ENCODE measurements at places on chromosomes 6 and 20.

DNA sequence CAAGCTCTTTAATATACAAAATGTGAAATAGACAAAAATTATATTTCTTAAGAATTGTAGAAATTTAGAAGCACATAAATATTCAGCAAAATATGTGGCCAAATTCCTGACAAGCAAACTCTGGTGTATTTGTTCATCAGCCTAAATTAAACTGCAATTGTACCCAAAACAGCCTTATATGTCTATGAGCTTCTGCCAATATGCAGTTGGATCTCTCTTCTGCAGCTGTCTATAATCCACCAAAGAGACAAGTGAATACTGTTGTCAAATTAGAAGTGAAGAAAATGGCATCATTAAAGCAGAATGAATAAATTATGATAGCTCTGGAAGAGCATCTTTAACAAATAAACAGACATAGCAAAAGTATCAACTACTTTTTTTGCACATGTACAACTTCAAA lies 755.7 kb downstream of the GRIK2 start:
- no peak for DNase-seq

DNA sequence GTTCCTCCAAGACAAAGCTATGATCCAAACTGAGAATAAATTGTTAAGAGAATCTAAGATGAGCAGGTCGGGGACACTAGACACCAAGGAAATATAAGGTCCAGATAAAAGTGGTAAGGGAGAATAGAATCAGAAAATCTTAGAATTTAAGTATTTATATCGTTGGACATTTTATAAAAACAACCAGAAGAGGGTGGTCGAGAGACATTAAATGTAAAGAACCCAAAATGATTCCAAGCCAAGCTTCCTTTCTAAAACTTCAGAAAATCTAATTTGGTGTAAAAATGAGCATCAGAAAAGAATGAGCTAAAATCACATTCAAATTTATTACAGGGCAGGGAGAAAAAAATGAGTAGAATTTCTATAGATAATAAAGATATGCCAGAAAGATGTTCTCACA lies 97.8 kb upstream of the OGFRL1 start:
- DNase-seq = peak; percentile 2

- no peak for DNase-seq
Observed at GRCh38 chr20:49956689-49957088, 20.5 kb downstream of the RNF114 start.

- no peak for DNase-seq
Observed at GRCh38 chr20:36102809-36103596, 51.5 kb upstream of the EPB41L1 start.

- DNase-seq = no peak
Observed at GRCh38 chr6:142167486-142167885, 20.4 kb downstream of the VTA1 start.

DNA sequence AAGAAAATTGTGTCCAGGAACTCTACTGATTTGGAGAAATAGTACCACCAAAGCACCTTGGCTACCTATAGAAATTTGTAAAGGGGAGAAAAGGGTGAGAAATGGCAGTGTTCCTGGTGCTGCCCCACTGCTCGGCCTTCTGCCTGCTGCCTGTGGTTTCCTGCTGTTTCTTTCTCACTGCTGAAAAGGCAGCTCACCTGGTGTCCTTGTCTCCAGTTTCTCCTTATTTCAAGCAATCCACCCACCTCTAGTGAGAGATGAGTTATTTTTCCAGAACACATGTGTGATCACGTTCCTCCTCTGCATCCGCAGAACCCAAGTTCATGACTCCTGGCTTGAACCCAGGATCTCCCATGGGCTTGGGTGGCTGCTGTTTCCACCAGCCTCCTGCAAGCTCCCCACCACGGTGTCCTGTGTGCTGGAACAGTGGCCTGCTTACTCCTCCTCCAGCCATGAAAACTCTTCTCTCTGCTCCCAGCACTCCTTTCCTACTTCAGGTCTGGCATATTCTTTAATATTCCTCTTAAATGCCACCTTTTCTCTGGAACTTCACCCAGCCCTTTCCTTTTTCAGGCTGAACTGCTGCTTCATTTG lies 48.9 kb downstream of the ELOVL2 start:
- no peak for DNase-seq

DNA sequence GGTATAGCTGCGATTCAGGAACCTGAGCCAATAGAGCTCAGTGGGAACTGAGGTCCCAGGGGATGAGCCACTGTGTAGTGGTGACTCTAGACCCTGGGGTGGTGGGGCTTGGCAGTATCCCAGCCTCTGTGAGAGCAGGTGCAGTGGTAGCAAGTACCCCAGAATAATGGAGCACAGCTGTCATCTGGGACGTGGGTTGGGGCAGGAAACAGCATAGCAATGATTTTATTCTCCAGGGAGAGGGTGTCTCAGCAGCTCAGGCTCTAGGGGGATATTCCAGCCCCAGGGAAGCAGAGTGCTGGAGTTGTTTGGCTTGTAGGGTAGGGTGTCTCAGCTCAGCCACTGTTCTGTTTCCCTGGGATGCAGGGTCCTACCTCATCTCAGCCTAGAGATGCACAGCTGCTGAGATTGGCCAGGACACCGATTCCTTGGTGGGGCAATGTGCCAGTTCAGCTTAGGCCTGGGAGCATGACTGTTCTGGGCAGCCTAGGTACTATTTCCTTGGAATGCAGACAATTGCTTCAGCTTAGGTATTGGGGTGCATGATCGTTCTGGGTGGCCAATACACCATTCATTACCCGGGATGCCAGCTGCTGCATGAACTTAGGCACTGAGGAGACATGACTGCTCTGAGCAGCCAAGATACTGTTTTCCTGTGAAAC lies 34.0 kb upstream of the NUP153 start:
- DNase-seq = no peak

GRCh38 chr20:62156592-62157386 lies 13.2 kb downstream of the SS18L1 start:
- DNase-seq = peak; percentile 62

DNA sequence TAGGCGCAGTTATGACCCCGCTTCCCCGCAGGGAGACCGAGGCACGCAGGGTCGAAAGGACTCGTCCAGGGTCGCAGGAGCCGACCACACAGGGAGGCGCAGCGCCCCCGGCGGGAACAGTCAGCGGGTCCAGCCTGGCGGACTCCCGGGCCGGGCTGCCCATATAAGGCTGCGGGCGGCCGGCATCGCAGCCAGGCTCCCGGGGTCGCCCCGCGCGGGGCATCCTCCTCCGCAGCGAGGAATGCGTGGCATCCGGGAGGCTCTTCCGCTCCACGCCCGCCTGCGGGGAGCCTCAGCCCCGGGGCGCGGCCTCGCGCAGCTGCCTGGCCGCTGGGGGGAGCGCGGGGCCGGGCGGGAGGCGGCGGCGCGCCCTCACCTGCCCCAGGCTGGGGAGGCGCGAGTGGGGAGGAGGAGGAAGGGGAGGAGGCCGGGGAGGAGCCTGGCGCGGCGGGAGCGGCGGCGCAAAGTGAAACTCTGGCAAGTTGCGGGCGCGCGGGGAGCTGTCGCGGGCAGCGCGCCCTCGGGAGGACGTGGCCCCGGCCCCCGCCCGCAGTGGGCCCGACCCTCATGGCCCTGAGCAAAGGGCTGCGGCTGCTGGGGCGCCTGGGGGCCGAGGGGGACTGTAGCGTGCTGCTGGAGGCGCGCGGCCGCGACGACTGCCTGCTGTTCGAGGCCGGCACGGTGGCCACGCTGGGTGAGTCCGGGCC lies at the start of gene SYNJ2:
Gene SYNJ2, plus strand, starts transcription at position 469 of the 707 bp plus-strand sequence. Its CDS starts 99 bp downstream, at position 568.
- peak; percentile 86 for DNase-seq

DNA sequence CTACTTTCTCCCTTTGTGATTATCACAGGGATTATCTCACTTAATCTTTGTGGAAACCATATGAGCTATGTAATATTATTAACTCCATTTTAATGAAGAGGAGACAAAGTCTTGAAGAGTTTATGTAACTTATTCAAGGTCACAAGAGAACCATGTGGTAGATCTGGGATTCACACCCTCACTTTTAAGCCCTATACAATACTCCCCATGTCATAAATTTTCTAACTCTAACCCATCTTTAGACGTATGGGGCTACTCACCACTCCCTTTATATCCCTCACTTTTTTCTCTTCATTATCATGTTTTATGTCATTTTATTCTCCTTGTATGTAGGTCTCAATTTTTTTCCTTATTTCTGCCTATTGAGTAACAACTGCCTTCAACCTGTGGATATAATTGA lies 126.4 kb upstream of the AHI1 start:
- no peak for DNase-seq

GRCh38 chr20:62944184-62944583 lies 6.2 kb downstream of the GID8 start:
- no peak for DNase-seq

- DNase-seq = no peak
Observed at GRCh38 chr6:34341481-34341971, 50.9 kb downstream of the NUDT3 start.

- no peak for DNase-seq
Observed at GRCh38 chr6:15320693-15321092, 74.8 kb downstream of the JARID2 start.

DNA sequence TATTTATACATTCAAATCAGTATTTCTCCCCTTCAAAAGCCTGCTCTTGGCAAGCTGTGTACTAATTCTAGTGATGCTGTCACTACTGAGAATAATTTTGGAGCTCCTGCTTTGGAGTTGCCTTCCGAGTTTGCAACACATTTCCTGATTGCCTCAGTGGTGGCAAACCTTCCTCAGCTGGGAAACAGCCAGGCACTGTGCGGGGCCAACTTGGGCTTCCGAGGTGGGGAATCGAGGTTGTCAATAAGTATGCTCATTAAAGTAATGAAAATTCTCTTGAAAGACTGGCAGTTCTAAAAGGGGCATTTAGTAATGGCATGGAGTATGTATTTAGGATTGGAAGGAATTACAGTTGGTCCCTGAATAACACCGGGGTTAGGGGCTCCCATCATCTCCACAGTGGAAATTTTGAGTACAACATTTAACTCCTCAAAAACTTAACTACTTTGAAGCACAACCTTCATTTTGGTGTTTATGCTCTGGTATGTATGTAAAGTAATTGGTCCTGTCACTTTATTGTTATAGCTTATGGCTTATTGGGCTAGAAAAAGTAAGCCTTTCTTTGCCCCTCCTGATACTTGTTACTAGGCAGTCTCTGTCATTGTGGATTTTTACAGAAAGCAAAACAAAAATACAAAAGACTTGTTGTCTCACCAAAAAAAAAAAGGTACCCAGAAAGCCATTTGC lies 2.7 kb downstream of the PAQR8 start:
- DNase-seq = no peak

DNA sequence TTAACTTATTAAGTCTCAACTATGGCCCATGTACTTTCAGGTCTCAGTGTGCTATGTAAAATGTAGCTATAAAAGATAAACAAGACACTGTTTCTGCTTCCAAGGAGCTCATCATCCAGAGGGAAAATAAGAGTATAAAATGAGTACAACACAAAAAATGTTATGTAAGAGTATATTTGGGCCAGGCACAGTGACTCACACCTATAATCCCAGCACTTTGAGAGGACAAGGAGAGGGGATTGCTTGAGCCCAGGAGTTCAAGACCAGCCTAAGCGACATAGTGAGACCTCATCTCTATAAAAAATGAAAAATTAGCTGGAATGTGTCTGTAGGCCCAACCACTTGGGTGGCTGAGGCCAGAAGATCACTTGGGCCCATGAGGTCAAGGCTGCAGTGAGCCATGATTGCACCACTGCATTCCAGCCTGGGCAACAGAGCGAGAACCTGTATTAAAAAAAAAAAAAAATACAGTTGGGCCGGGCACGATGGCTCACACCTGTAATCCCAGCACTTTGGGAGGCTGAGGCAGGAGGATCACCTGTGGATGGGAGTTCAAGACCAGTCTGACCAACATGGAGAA lies 124.0 kb downstream of the EDN1 start:
- no peak for DNase-seq

GRCh38 chr6:138692978-138693909 lies 80.3 kb upstream of the CCDC28A start:
- peak; percentile 33 for DNase-seq

- no peak for DNase-seq
Observed at GRCh38 chr20:39874049-39874893, 814.8 kb downstream of the MAFB start.

GRCh38 chr20:51077686-51078060 lies 54.8 kb upstream of the KCNG1 start:
- no peak for DNase-seq

- no peak for DNase-seq
Observed at GRCh38 chr6:68640491-68640835, 5.4 kb downstream of the ADGRB3 start.

DNA sequence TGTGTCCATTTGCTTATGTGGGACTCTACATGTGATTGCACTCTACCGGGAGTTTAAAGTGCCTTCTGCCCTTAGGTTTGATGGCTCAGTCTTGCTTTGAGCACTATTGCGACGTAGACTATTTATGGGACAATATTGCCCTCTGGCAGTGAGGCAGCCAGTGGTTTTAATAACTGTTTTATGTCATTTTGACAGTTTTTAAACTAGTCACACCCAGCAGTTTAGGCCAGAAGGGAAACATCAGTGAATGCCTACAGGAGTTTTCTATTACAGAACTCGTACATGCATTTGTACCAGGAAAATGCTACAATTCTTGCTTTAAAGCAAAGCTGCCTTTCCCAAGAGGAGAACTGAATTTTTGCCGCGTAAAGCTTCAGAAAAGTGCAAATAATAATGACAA lies 813.7 kb downstream of the KIF16B start:
- no peak for DNase-seq

DNA sequence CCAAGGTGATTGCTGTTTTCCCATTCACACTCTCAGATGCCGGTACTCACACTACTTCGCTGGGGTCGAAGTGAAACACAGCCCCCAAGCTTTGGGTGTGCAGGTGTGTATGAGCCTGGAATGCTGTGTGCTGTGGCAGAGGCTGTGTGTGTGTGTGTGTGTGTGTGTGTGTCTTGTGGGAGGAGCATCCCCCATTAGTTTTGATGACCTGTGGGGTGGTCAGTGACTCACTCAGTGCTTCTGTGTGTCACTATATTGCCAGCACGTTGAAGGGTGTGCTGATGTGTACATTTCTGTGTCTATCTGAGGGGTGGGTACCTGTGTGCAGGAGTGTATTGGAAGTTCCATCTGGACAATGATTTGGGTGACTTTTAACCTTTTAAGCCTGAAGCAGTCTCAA lies 5.0 kb upstream of the SLC12A5 start:
- DNase-seq = no peak

DNA sequence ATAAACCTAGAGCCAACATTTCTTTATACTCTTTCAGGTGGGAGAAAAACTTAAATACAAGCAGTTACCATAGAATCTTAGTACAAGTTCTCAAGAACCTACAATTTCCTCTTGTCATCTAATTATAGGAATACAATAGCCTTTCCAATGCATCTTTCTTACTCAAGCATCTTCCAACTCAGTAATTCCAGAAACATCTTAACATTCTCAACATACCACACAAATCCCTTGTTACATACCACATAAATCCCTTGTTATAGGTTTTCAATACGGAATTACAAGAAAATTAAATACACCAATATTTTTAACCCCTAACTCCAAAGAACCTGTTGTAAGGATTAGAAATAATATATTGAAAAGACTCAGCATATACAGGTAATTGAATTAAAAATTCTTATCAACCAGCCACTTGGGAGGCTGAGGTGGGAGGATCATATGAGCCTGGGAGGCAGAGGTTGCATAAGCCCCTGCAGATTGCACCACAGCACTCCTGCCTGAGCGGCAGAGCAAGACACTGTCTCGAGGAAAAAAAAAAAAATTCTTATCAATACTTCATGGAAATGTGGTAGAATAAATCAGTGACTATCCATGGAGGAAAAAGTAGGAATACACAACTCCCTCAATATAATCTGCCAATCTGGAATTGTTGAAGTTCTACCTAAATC lies 127.5 kb upstream of the CCDC28A start:
- DNase-seq = no peak

GRCh38 chr6:26075063-26075717 lies 12.0 kb upstream of the HFE start:
- DNase-seq = no peak

- no peak for DNase-seq
Observed at GRCh38 chr6:71488186-71488585, 199.6 kb downstream of the OGFRL1 start.
